Hematopoietic multipotent progenitor cell treated with erythropoietin and hydrocortisone succinate and interleukin-3 and kit ligand, for 8 days (in vitro differentiated cells): ENCODE measurements at places on chromosomes 2 and 18.
A peak's percentile ranks its signal among the peaks of the same experiment; 100 is the strongest.

GRCh38 chr2:213317929-213318328, 33.7 kb downstream of the SPAG16 start:
- peak; percentile 38 for DNase-seq

- DNase-seq: peak; percentile 39
These were observed 378 bp upstream of the IAH1 start for GRCh38 chr2:9473985-9474360.

- no peak for DNase-seq
These were observed 21.8 kb upstream of the RGPD4 start for GRCh38 chr2:107804608-107805498.

DNA sequence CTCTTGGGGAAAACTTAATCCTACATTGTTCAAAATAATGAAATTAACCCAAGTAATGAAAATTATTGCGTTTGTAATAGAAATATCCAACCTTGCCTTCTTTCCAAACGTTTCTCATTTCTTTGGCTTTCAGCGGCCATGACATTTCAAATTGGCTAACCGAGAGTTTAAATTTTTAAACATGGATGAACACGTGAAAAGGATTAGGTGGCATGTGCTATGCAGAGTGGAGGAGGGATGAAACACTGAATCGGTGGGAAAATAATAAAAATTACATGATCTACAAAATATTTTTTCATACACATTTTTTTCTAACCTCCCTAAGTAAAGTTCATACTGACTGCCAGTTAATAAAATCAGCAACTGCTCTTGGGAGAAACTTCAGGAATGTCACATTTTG, 728.4 kb upstream of the PKDCC start:
- DNase-seq: no peak

DNA sequence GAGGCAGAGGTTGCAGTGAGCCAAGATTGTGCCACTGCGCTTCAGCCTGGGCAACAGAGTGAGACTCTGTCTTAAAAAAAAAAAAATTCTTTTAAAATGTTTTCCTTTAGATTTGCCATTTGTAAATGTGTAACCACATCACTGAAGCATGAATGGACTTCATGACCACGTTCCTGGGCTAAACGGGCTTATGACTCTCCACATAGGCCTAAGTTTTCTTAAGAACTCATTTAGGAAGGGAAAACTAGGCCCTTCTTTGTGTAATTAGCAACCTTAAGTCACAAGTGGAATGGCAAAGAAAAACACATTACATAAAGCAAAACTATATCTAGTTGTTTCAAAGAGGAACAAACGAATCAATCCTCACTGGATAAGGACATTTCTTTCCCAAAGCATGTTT, 99.5 kb downstream of the MEIS1 start:
- DNase-seq: no peak

DNA sequence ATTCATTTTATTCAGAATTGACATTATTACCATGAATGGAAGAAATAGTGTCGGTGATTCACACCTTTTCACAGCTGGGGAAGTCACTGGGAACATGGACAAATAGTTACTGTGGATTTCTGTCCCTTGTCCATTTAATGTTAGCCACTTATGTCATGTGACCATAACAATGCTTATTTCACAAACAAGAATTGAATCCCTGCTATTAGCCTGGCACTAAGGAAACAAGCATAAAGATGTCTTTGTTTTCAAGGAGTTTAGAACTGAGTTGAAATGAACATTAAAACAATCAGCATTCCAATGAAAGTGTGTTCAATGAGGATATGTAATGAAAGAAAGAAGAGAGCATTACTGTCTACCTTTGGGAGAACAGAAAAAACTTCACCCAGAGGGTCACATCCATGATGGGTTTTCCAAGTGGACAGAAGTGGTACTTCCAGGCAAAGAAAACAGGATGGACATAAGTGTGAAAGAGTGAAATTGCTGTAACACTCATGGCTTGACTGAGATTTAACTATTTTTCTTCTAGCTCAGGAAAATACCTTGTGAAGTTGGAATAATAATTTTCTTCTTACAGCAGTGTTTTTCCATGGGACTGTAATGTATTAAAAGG, 324.5 kb upstream of the UBE2E3 start:
- DNase-seq: no peak

DNA sequence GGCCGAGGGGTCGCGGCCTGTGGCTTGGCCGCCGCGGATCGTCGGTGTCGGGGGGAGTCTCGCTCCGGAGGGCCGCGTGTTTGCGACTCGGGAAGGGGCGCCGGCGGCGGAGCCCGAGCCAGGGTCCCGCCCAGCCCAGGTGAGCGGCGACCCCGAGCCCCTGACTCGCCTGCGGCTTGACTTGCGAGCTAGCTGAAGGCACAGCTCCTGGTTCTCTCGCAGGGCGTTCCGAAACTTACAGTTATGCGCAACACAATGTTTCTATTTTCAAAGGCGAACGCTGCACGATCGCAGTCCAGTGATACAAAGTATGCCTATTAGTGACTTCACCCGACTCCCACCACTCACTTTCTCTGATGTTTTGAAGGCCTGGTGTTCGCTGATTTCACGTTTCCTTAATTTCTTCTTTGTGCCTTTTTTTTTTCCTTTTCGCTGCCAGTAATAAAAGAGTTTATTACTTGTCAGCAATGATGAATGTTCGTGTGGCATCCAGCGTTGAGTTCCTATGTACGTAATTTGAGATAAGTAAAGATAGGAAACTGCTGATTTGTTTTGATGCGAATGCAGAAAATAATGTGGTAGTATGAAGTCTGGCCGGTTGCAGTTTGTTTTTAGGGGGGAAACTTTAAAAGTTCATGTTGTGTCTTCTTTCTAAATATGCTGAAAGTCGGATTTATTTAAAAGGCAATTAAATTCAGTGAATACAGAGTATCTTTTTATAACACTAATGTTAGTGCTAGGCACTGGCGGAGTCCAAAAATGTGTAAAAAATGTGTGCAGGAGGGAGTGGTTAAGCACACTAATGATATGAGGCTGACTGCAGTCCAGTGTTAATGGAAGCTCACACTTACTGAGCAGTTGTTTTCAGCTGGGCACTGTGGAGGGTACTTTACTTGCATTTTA, 706 bp downstream of the UBXN2A start:
- peak; percentile 50 for DNase-seq

DNA sequence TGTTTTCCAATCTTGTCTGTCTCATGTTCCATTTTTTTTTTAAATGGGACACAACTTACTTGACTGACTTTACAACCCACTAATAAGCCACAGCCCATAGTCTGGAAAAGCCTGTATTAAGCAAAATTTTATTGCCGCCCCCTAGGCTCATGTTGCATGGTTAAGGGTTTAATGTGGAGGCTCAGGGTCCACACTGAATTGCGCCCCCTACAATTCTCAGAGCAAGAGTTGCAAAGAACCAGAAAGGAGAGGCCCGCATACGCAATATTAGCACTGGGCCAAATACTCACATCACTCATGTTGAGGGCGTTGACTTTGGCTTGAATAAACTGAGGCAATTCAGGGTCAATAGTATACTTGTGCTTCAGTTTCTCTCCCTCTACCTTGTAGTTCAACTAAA, 65.5 kb downstream of the NEB start:
- DNase-seq: no peak

- no peak for DNase-seq
These were observed 10.1 kb upstream of the ATP8B1 start for GRCh38 chr18:57813245-57813644.

DNA sequence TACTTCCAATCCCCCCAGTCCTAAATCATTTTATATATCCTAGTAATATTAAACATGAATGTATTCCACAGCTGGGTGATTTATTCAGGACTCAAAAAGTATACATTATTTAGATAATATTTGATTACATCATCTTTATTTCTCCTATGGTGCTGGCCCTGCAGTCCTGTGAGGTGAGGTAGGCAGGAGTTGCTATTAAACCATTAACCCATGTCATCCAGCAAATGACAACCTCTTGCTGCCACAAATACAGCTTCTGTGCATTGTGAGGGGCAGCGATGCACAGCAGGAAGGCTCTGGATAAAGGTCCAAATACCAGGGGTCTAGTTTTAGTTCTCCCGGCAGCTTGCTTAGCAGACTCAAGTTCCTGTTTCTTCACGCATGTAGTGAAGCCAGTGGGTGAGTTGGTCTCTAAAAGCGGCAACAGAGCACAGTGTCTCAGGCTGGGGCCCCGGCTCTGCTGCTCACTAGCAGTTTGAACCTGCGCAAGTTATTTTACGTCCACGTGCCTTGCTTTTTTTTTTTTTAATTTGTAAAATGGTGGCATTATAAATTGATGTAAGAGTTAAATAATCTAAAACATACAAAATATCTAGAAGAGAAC, 36.1 kb downstream of the INSIG2 start:
- DNase-seq: no peak

DNA sequence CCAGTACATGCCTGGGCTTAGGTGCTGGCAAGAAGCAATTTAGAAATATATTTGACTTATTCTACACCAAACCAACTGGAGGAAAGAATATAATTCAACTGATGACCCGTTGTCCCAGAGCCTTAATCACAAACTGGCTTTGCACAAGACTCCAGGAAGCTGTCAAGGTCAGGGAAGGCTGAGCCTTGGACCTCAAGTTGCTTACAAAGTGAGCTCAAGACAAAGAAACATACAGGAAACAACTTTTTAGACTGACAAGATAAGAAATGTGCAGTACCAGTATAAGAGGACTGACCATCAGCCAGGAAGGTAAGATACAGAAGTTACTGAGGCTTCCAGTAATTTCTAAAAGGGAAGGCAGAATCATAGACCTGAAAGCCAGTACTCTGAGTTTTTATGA, 35.0 kb upstream of the GPR55 start:
- DNase-seq: no peak

- no peak for DNase-seq
These were observed 367.2 kb downstream of the MTX2 start for GRCh38 chr2:176636401-176636800.

DNA sequence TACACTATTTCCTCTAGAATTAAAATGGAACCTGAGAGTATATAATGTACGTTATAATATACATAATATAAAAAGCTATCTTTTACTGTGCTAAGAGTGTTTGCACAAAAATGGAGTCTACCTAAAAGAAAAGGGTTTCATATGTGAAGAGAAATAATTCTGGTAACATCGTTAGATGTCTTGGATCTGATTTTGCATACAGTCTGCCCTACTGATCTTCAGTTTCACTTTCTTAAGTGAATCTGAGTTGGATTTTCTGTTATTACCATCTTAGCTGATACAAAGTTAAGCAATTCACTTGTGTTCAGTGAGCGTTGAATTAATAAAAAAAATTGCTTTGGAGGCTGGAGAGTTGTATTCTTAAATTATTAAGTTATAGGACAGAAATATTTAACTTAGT, 502.1 kb upstream of the TMEFF2 start:
- no peak for DNase-seq

- DNase-seq: no peak
These were observed 1.4 kb downstream of the SCYGR3 start for GRCh38 chr2:227613272-227613660.

DNA sequence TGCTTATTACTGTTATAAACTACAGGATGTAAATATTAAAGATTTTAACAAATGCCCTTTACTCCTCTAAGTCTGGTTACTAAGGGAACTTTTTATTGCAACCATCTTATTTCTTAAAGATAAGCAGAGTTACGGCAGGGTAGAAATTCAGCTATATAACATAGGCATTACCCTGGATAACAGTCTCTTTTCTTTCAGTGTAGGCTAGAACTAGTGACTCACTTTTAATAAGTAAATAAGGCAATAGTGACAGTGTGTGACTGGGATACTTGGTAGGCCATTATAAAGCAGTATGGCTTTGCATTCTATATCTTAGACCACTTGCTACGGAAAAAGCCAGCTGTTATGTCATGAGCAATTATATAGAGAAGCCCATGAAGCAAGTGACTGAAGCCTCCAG, 1041.0 kb upstream of the NRXN1 start:
- DNase-seq: no peak
